ENCODE measurements at places on chromosomes 13 and 19.

- peak; percentile 43 for DNase-seq
Observed at GRCh38 chr19:55642153-55643002, 1.1 kb upstream of the ZNF581 start.

DNA sequence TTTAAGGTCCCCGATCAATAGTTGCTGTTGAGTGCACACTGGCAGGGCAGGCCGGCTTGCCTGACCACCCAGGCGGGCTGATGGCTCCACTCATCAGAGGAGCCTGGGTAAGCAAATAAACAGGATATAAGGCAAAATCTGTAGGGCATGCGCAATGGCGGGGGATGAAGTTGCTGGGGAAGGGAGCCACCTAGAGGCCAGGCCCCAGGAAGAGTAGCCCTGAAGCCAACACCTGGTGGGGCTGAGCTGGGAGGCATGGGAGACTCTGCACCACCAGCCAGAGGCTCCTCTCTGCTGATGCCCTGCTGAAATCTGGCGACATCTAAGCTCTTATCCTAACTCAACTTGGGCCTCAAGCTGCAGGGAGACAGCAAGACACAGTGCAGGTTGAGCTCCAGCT, 324.3 kb downstream of the ZNF536 start:
- no peak for DNase-seq

GRCh38 chr13:43784496-43784895, 2.3 kb downstream of the ENOX1 start:
- DNase-seq: no peak

GRCh38 chr13:100565286-100565685, 23.3 kb downstream of the GGACT start:
- no peak for DNase-seq

- no peak for DNase-seq
Observed at GRCh38 chr19:10346509-10346908, 7.1 kb upstream of the ICAM3 start.

DNA sequence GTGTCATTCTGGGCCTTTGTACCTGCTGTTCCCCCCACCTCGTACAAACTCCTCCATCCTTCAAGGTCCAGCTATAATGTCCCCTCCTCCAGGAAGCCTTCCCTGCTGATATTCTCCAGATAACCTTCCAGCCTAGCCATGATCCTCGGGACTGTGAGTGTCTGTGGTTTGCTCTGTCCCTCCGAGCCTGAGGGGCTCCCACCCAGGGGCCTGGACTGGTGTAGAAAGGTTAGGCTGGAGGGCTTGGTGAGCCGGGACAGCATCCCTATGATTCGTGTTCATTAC, 2.9 kb upstream of the COMP start:
- no peak for DNase-seq

DNA sequence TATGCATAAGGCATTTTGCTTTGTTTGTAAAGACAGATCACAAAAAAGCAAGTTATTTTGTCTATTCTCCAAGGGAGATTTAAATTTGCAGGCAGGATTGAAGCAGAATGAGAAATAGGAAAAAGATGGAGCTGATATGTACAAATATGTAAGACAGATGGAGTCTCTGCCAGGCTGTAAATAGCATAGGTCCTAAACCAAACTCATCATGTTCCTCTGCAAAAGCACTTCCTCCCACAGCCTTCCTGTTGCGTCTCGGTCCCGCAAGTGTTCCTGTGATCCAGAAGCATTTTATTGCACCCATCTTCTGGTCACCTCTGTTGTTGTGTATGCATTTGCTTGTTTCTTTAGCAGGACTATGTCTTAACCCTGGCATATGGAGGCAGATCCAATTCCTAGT, 95.7 kb upstream of the CLDN10 start:
- DNase-seq: no peak

DNA sequence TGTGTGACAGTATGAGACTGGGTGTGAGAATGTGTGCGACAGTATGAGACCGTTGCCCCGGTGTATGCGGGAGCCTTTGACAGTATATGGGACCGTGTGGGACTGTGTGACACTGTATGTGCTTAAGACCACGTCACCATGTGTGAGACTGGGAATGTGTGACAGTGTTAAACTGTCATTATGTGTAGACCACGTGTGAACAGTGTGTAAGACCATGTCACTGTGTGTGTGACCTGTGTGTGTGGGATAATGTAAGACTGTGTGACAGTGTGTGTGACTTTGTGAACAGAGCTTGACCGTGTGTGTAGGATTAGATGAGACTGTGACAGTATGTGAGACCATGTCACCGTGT, 549 bp downstream of the ZNF583 start:
- DNase-seq: no peak

DNA sequence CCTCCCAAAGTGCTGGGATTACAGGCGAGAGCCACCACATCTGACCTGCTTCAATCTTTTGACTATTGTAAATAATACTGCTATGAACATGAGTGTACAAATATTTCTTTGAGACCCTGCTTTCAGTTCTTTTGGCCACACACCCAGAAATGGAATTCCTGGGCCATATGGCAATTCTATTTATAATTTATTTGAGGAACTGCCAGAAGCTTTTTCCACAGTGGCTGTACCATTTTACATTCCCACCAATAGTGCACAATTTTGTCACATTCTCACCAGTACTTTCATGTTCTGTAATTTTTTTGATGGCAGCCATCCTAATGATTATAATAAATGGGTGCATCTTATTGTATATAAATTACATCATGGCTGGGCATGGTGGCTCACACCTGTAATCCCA, 13.7 kb upstream of the FCER2 start:
- no peak for DNase-seq

GRCh38 chr13:75550159-75550567, 572 bp downstream of the UCHL3 start:
- DNase-seq: peak; percentile 36

DNA sequence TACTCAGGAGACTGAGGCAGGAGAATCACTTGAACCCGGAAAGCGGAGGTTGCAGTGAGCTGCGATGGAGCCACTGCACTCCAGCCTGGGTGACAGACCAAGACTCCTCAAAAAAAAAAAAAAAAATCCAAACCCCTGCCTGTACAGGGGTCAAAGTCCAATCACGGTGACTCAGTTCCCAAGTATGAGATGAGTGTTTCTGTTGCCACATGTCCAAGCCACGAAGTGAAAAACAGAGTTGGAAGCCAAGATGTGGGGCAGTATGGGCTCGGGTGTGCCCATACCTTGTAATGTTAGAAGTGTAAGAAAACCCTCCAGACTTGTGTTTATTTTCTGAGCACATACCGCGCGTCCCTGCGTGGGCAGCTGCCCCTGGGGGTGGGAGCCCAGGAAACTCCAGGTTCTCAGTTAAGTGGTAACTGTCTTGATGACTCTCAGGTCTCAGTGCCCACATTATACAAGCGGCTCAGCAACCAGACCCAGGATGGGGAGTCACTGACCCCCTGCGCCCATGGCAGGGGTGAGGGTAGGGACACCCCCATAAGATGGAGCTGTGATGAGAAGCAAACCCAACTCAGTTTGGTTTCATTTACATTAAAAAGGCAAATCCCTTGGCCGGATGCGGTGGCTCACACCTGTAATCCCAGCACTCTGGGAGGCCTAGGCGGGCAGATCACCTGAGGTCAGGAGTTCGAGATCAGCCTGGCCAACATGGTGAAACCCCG, 1.2 kb upstream of the GPX4 start:
- peak; percentile 76 for DNase-seq

GRCh38 chr19:18319591-18320135, 3.2 kb downstream of the LSM4 start:
- DNase-seq: no peak

- peak; percentile 8 for DNase-seq
Observed at GRCh38 chr13:39998166-39998565, 342.7 kb downstream of the COG6 start.

GRCh38 chr19:13460045-13460444, 46.2 kb downstream of the CACNA1A start:
- DNase-seq: no peak

- no peak for DNase-seq
Observed at GRCh38 chr13:24617256-24618010, 62.8 kb upstream of the ATP12A start.

GRCh38 chr13:87280139-87280538, 391.0 kb upstream of the SLITRK5 start:
- DNase-seq: no peak

GRCh38 chr19:13028027-13028426, 32.8 kb downstream of the NFIX start:
- no peak for DNase-seq

DNA sequence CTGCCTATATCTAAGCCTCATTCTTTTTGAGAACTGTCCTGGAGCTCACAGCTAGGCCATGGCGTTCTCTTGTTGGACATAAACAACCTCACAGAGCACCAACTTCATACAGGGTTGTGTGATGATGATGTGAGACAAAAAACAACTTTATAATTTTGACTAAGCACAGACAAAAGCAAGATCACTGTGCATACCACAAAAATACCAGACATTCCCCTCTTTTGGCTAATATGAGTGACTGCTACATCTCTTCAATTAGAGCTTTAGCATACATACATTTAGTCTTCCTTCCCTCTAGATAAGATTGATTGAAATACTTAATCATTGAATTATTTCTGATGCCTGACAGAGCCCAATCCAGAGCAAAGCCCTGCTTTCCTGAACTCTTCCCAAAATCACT, 8.3 kb downstream of the MAB21L1 start:
- DNase-seq: no peak

- no peak for DNase-seq
Observed at GRCh38 chr13:53105477-53105876, 76.9 kb downstream of the OLFM4 start.

DNA sequence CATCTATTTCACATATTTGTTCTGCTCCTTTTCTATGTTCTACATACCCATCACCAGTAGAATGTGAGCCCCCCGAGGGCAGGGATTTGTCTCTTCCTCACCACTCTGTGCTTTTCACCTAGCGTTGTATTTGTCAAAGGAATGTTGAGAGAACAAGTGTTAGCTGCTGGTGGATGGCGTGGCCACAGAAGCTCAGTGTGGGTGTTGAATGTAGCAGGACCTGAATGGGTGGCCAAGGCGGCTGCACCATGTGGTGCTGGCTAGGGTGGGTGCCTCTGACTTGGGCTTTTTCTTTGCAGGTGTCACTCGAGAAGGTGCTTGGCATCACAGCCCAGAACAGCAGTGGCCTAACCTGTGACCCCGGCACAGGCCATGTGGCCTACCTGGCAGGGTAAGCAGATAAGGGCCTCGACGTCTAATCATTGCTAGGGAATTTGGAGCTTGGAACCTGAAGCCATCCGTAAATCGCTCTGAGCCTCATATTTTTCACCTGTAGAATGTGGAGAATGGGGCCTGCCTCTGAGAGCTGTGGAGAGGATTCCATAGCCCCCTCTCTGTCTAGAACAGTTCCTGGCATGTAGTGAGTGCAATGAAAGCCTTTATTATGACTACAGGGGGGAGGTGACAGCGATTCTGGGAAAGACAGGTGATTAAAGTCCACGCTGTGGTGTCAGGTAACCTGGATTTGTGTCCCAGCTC, 3.9 kb downstream of the WDR62 start:
- DNase-seq: no peak

GRCh38 chr13:58619396-58620113, 988.0 kb downstream of the PCDH17 start:
- DNase-seq: no peak

GRCh38 chr13:108315273-108315672, 45.8 kb downstream of the TNFSF13B start:
- DNase-seq: no peak

DNA sequence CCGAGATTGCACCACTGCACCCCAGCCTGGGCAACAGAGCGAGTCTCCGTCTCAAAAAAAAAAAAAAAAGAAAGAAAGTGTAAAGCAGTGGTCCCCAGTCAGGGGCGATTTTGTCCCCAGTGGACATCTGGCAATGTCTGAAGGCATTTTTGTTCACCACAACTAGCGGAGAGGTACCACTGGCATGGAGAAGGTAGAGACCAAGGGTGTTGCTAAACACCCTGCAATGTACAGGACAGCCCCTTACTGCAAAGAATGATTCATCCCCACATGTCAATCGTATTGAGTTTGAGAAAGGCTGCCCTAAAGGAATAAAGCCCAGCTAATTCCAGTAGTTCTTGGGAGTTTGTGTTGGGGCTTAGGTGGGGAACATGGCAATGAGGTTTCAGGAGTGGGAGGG, 38.7 kb downstream of the CYP4F2 start:
- DNase-seq: no peak

DNA sequence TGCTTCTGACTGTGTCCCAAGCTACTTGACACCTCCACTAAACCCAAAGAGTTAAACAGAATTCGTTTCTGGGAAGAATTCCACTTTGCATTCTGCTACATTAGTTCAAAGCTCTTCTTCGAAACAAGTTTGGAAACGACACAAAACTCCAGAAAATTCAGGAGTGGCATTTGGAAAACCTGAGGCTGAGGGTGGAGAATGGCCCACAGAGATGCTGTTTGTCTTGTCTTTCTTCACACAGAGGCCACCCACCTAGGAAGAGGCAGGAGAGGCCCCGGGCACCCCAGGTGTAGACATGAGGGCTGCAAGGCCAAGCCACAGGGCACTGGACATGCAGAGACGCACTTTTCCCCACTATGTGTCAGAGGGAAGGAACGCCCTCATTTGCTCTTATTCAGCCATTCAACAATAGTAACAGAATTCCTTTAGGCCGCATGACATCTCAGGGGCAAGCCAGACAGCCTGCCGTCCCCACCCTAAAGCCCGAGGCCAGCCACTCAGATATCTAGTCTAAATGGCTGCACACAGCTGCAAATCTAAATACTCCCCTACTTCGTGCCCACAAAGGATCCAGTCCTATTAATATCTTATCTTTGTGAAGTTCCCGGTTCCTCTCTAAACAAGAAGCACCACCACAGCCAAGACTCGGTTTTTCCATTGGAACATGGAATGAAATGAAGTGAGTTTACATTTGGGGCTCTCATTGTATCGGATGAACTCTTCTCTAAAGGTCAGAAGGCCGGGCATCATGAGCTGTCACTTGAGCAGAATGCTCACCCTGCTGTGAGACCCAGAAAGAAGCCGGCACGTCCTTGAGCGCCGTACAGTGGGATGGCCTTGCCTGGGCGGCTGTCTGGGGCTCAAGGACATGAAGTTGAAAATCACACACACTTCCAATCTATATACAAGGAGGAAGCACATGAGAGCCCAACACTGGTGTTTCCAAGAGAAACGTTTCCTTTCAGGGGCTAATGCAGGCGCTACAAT, 19.8 kb downstream of the COL4A1 start:
- DNase-seq: no peak
